ENCODE measurements at places on chromosomes 11 and 22. TPM values are rescaled to one million over a fixed set of nuclear protein-coding genes. Genes with fewer than 3 reads are reported as not detected.

Gene NAALAD2
- not detected for total RNA-seq

Gene RBM14
- total RNA-seq = 66.7 TPM

Gene LMO2
- total RNA-seq = 0.69 TPM

Gene DAGLA
- 6.6 TPM for total RNA-seq

Gene SLC35E4
- total RNA-seq = 6.7 TPM

Gene IL17RA
- total RNA-seq = 8.2 TPM

Gene TAGLN
- total RNA-seq = 103 TPM

Gene LRRC4C
- not detected for total RNA-seq

Gene KIRREL3
- 12.0 TPM for total RNA-seq

Gene TIGD3
- 0.90 TPM for total RNA-seq

Gene MMP8
- not detected for total RNA-seq

Gene OR4D5
- not detected for total RNA-seq

Gene RAB39A
- total RNA-seq = 0.43 TPM

Gene TEX54
- total RNA-seq = not detected

Gene PGA5
- total RNA-seq = not detected
